ENCODE measurements at places on chromosomes 5 and 9.

- DNase-seq: no peak
Observed at GRCh38 chr9:136543830-136544547, 1.9 kb downstream of the NOTCH1 start.

GRCh38 chr5:103120607-103121200 lies 603 bp downstream of the PPIP5K2 start:
- DNase-seq: no peak

DNA sequence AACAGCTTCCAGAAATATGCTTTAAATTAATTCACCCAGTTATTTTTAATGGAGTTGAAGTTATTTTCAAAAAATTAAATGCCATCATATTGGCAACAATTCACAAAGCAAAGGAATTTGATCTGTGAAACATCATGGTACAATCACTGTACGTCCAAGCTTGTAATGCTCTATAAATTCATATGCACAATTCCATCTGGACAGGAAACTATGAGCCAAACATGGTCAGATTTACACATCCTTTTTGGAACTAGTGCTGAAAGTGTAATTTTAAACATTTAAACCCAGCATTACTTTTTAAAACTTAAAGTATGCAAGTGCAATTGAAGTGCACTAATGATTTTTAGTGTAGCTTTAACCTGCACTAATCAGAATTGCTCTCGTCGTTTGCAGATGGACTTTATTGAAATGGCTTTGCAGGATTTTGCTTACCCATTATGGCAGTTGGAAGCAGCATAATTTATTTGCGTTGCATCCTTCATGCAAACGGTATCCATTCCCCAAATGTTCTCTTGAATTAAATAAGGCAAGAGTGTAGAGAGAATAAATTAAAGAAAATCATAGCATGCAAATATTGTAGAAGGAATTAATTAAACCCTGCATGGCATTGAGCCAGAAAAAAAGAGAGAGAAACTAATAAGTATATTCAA lies 21.0 kb upstream of the OR13F1 start:
- no peak for DNase-seq

DNA sequence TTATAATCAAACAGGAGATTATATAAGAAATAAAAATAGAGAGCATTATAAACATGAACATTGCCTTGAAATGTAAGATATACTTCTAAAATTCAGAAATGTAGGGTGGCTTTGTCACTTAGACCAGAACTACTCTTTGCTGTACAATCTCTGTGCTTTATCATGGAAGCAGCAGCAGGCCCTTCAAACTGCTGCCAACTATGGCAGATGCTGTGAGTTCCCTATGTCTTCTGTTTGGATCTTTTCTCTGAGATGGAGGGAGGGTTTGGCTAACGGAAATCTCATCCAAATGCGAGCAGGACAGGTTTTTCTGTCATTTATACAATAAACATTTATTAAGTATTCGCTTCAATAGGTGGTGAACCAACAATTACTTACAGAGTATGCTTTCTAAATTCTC lies 34.8 kb upstream of the RICTOR start:
- no peak for DNase-seq

GRCh38 chr5:143968071-143968878 lies 156.3 kb downstream of the HMHB1 start:
- no peak for DNase-seq

GRCh38 chr9:93818827-93819472 lies 136.2 kb downstream of the BARX1 start:
- no peak for DNase-seq

- no peak for DNase-seq
Observed at GRCh38 chr5:134085411-134085810, 29.1 kb upstream of the TCF7 start.

- no peak for DNase-seq
Observed at GRCh38 chr5:27252911-27253310, 214.5 kb upstream of the CDH9 start.

- no peak for DNase-seq
Observed at GRCh38 chr5:42543774-42544173, 120.5 kb downstream of the GHR start.

DNA sequence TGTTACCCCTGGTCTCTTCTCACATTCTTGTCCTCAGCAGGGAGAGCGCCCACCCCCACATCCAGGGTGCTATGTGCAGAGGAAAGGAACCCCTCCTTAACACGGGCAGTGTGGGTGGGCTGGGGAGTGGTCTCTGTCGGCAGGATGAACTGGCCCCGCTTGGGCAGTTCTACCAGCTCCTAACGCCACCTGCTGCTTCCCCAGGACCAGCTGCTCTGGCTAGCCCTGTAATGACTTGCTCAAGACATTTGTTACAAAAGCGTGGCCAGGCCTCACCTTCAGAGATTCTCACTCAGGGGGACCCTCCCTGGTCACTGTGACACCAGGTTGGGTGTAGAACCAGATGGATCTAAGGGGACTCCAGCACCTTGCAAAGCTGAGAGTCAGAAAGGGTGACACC lies 82.4 kb downstream of the HMCN2 start:
- no peak for DNase-seq

DNA sequence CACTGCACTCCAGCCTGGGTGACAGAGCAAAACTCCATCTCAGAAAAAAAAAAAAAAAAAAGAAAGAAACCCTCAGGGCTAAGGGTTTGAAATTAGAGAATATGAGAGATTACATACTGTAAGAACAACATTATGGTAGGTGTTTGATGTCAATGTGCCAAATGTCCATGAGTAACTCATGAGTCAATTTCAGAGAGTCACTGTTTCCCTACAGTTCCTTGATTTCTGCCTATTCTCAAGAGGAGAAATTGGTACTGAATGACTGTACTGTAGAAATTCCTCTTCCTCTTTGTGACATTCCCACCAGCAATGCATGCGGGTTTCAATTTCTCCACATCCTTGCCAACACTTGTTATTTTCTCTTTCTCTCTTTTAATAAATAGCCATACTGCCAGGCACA lies 35.2 kb downstream of the MARVELD2 start:
- no peak for DNase-seq

DNA sequence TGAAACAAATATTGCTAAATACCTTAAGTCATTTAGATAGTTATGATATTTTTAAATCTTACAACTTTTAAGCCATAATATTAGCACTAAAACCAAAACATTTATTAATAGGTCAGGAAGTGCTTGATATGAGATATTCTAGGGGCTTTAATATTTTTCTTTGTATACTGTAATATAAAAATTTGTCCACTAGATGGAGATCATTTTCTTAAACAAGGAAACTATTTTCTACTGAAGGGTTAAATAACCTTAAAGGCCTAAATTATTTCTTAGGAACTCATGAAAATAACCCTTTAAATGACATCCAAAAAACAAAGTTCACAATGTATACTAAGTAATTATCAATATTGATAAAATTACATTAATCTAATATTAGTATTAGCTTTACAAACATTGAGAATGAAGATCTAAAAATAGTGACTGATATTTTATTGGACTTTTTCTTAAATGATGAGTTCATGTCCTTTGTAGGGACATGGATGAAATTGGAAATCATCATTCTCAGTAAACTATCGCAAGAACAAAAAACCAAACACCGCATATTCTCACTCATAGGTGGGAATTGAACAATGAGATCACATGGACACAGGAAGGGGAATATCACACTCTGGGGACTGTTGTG lies 635.7 kb downstream of the RAB3C start:
- no peak for DNase-seq

DNA sequence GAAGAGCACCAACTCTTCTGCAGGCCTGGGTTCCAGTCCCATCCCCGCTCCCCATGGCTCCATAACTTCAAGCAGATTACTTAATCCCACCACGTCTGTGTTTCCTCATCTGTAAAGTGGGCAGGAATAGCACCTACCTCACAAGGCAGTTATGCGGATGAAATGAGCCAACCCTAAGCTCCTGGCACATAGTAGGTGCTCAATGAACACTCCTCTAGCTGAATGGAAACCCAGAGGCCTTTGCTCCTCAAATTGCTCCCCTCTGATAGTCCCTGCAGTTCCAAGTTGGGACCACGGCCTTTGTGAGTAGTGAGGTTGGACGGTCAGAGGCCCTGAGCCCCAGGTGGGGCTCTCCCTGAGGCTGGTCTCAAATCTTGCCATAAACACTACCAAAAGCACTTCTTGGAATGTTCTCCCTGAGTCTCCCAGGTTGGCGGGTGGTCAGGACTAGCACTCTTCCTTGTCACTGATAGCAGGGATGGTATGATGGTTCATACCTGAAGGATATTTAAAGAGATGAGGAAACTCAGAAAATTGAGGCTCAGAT lies 35.5 kb upstream of the SYNPO start:
- no peak for DNase-seq

- no peak for DNase-seq
Observed at GRCh38 chr5:114324282-114324681, 37.6 kb upstream of the KCNN2 start.

GRCh38 chr9:130041648-130042405 lies 1.2 kb downstream of the FNBP1 start:
- no peak for DNase-seq

Data from central memory CD4-positive, alpha-beta T cell (primary cell).